Activated T-cell treated with anti-CD3 and anti-CD28 coated beads, Interleukin-2, amount 50 U/mL, for 1 hour (primary cell): ENCODE measurements at places on chromosomes 7 and 10.

DNA sequence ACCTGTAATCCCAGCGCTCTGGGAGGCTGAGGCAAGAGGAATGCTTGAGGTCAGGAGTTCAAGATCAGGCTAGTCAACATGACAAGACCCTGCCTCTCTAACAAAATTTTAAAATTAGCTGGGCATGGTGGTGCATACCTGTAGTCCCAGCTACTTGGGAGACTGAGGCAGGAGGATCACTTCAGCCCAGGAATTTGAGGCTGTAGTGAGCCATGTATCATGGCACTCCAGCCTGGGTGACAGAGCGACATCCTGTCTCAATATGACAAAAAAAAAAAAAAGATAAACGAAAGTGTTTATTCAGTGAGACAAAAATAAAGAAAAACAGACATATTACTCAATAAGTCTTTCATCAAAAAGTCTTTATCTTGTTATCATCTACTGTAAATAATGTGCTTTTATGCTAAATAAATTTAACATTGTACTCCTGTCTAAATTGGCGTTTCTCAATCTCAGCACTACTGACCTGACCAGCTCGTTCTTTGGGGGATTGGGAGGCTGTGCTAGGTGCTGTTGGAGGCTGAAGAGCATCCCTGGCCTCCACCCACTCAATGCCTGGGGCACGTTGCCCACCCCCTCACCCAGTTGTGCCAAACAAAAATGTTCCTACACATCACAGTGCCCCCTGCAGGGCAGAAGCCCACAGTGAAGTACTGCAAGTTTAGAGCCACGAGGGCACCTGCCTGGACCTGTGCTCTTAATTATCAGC, 57.7 kb downstream of the NCAPG2 start:
- DNase-seq: no peak

- no peak for DNase-seq
Observed at GRCh38 chr10:127492607-127493250, 56.4 kb upstream of the NPS start.

DNA sequence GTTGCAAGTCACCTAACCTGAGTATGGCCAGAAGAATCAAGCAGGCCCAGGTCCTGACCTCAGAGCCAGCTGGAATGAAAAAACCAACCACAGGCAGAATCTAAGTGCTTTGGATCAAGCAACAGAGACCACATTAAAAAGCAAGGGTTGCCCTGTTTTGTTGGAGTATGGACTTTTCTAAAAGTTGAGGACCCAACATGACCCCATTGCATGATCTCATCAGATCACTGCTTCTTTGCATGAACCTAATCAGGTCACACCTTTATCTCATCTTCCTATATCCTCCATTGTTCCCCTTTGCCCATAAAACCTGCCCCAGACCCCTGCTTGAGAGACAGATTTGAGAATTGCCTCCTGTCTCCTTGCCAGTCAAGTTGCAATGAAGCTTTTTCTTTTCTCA, 11.6 kb upstream of the SNX10 start:
- DNase-seq: no peak

DNA sequence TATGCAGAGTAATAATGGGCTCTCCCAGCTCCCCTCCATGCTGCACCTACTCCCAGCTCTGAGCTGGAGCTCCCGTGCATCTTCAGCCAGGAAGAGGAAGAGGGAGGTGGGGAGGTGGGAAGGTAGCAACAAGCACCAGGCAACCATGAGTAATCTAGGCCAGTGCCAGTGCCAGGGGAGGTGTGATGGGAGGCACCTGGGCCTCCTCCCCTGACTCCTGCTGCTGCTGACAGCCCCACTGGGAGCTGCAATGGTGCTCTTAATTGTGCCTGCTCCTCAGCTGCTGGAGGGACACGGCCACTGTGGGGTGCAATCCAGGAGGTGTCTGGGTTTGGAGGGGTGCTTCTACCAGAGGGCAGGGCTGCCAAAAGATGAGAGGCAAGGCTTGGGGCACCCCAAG, 243.0 kb downstream of the PLXNA4 start:
- no peak for DNase-seq

GRCh38 chr7:101823096-101823495, 5.7 kb downstream of the CUX1 start:
- DNase-seq: no peak
